Esophagus squamous epithelium (tissue), 5 donors: ENCODE measurements at places on chromosomes 1 and 21.

- no peak for DNase-seq
- H3K27ac ChIP-seq, result no peak overlapping the region
- H3K4me3 ChIP-seq, result no peak overlapping the region
- H3K27me3 ChIP-seq, result no peaks in the 10 kb centered on the region
These were observed 78.6 kb downstream of the IVNS1ABP start for GRCh38 chr1:185238447-185238846.

GRCh38 chr1:205065666-205066065 is 18.6 kb downstream of the TMEM81 start:
- H3K4me3 ChIP-seq, result no peak overlapping the region
- no peaks in the 10 kb centered on the region for H3K36me3 ChIP-seq
- DNase-seq, result no peak
- peaks cover 4% of the 10 kb centered on the region for H3K4me1 ChIP-seq

DNA sequence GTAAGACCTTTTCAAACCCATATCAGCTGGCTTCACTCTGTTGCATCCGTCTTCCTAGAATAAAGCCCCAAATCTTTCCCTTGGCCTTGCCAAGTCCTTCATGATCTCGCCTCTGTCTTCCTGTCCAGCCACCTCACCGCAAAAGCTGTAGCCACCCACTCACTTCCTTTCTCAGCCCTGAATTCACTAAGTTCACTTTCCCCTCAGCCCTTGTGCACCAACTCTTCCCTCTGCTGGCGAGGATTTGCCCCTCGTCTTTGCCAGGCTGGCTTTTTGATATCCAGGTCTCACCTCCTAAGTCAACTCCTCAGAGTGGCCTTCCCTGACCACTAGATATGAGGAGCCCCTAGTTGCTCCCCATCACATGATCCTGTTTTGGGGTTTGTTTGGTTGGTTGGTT is 3.9 kb upstream of the COL16A1 start:
- H3K27me3 ChIP-seq, result no peaks in the 10 kb centered on the region
- H3K4me3 ChIP-seq, result no peak overlapping the region
- peaks cover 33% of the 10 kb centered on the region for H3K4me1 ChIP-seq
- no peaks in the 10 kb centered on the region for H3K36me3 ChIP-seq
- no peak overlapping the region for H3K27ac ChIP-seq

- no peak overlapping the region for H3K4me3 ChIP-seq
- no peak overlapping the region for H3K27ac ChIP-seq
- no peaks in the 10 kb centered on the region for H3K36me3 ChIP-seq
- H3K4me1 ChIP-seq, result no peaks in the 10 kb centered on the region
- DNase-seq, result no peak
These were observed 129.4 kb upstream of the CSF3R start for GRCh38 chr1:36612121-36612520.

GRCh38 chr1:74012583-74012982 is 185.4 kb downstream of the LRRIQ3 start:
- no peak for DNase-seq
- no peaks in the 10 kb centered on the region for H3K4me1 ChIP-seq
- H3K4me3 ChIP-seq, result no peak overlapping the region
- no peaks in the 10 kb centered on the region for H3K36me3 ChIP-seq
- H3K27ac ChIP-seq, result no peak overlapping the region

- no peaks in the 10 kb centered on the region for H3K27me3 ChIP-seq
- no peak overlapping the region for H3K27ac ChIP-seq
- H3K36me3 ChIP-seq, result no peaks in the 10 kb centered on the region
- no peak overlapping the region for H3K4me3 ChIP-seq
These were observed 485.5 kb downstream of the PTPRC start for GRCh38 chr1:199124351-199124750.

DNA sequence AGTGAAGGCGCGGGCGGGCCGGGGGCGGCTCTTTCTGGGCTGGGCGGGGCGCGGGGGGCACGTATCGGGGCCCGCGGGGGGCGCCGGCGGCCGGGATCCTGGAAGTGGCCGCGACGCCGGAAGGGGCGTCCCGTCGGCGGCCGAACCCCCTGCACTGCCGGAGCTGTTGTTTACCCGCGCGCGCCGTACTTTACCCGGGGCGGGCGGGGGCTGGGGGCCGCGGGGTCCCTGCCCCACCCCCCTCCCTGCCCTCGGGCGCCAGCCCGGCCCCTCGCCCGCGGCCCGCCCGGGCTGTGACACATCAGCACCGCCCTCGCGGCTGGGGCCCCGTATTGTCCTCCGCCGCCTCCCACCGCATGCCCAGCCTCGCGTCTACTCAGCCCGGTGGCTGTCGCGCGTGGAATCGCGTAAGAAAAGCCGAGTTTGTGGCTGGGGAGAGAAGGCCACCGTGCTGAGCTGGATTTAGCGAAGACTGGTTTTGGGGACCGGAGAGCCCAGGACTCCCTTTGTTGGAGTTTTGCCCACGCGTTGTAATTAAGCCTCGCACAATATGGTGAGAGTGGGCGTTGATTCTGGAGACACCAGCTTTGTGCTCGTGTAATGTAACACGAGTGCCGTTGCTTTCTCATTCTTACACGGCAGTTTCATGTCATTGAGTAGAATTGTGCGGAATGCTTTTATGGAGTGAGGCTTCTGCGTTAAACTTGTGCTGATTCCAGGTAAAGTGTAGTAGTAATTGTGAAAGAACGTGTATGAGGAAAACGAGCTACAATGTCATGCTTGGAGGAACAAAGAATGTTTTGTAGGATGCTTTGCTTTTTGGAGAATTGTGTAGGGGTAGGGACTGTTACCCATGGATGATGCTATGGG is 559 bp downstream of the BACH1 start:
- H3K4me3 ChIP-seq, result peak overlapping the region; percentile 99
- DNase-seq, result no peak
- peak overlapping the region; percentile 91 for H3K27ac ChIP-seq
- no peaks in the 10 kb centered on the region for H3K36me3 ChIP-seq

DNA sequence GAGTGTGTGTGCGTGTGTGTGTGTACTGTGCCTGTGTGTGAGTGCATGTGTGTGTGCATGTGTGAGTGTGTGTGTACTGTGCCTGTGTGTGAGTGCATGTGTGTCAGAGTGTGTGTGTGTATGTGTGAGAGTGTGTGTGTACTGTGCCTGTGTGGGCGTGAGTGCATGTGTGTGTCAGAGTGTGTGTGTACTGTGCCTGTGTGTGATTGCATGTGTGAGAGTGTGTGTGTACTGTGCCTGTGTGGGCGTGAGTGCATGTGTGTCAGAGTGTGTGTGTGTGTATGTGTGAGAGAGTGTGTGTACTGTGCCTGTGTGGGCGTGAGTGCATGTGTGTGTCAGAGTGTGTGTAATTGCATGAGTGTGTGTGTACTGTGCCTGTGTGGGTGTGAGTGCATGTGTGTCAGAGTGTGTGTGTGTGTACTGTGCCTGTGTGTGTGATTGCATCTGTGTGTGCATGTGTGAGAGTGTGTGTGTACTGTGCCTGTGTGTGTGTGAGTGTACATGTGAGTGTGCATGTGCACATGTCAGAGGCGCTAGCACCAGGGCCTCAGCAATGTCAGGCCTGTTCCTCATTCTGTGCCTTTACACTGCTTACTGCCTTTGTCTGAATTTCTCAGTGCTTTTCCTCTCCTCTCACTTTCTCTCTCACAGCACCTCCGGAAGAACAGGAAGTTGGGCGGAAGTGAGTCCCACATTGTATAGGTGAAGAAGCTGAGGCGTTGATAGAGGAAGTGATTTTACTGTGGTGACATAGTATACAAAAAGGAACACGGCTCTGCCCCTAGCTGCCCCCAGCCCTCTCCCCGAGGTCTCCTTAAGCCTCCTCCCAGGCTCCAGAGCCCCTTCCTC is 4.9 kb downstream of the SLC5A9 start:
- no peaks in the 10 kb centered on the region for H3K4me1 ChIP-seq
- no peak overlapping the region for H3K27ac ChIP-seq
- DNase-seq, result no peak
- no peaks in the 10 kb centered on the region for H3K36me3 ChIP-seq
- no peaks in the 10 kb centered on the region for H3K27me3 ChIP-seq
- no peak overlapping the region for H3K4me3 ChIP-seq

DNA sequence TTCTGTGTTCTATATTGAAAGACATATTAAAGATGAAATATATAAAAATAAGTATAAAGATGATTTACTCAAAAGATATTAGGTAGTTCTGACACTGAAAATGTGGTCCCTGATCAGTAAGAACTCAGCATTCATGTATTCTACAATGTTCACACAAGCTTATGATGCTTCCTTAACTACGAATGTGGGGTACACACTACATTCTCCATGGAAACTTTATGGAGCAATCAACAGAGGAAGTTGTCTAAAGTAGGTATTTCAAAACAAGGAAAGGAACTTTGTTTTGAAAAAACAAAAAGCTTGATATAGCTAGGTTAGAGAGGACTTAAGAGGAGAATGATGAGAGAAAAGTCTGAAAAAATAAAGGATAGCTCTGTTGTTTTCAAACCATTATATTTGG is 119.7 kb upstream of the RGS18 start:
- no peak overlapping the region for H3K27ac ChIP-seq
- no peak for DNase-seq
- no peaks in the 10 kb centered on the region for H3K36me3 ChIP-seq

- no peak overlapping the region for H3K4me3 ChIP-seq
- no peak for DNase-seq
- peaks cover 100% of the 10 kb centered on the region for H3K4me1 ChIP-seq
- no peaks in the 10 kb centered on the region for H3K36me3 ChIP-seq
- H3K27ac ChIP-seq, result no peak overlapping the region
- H3K27me3 ChIP-seq, result no peaks in the 10 kb centered on the region
These were observed 93.0 kb downstream of the DYRK1A start for GRCh38 chr21:37459575-37459974.

DNA sequence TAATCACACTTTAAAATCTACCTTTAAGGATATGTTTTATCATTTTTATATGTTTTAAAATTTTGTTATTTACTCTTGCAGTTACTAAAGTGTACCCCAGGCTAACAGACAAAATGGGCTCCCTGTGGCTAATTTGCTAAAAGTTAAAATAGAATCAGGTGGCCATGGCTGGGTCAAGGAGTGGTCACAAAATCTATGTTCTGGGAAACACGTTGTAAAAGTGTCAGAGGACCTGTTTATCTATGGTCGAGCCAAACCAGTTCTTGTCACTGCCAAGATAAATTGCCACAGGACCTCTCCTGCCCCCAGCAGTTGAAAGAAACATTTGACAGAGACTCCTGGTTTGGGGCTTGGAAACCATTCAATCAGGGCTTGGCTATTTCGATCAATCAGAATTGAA is 21.2 kb upstream of the TTLL7 start:
- DNase-seq, result no peak
- no peak overlapping the region for H3K27ac ChIP-seq
- no peak overlapping the region for H3K4me3 ChIP-seq
- no peaks in the 10 kb centered on the region for H3K36me3 ChIP-seq

- no peak overlapping the region for H3K4me3 ChIP-seq
- no peaks in the 10 kb centered on the region for H3K27me3 ChIP-seq
- no peaks in the 10 kb centered on the region for H3K36me3 ChIP-seq
- no peaks in the 10 kb centered on the region for H3K4me1 ChIP-seq
- no peak overlapping the region for H3K27ac ChIP-seq
These were observed 145.2 kb downstream of the FOXD2 start for GRCh38 chr1:47582891-47583608.

- H3K4me3 ChIP-seq, result no peak overlapping the region
- H3K27me3 ChIP-seq, result no peaks in the 10 kb centered on the region
- no peak overlapping the region for H3K27ac ChIP-seq
- H3K4me1 ChIP-seq, result peaks cover 40% of the 10 kb centered on the region
These were observed 32.2 kb downstream of the SOX13 start for GRCh38 chr1:204105131-204105515.

DNA sequence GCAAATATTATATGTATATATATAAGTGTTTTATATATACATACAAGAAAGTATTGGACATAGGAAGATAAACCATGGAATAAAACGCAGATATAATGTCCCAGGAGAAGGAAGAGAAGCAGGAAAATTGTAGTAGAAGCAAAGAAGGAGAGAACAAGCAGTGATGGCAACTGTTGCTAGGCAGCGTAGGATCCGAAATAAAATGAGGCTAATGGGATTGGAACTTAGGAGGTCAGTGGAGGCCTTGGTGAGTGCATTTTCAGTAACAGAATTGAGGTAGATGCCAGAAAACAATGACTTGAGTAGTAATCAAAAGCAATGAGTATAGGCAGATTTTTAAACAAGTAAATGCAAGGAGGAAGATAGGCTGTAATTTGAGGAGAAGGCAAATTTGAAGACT is 265.8 kb downstream of the LRRC7 start:
- no peaks in the 10 kb centered on the region for H3K36me3 ChIP-seq
- no peaks in the 10 kb centered on the region for H3K4me1 ChIP-seq
- no peaks in the 10 kb centered on the region for H3K27me3 ChIP-seq
- no peak for DNase-seq
- no peak overlapping the region for H3K4me3 ChIP-seq

DNA sequence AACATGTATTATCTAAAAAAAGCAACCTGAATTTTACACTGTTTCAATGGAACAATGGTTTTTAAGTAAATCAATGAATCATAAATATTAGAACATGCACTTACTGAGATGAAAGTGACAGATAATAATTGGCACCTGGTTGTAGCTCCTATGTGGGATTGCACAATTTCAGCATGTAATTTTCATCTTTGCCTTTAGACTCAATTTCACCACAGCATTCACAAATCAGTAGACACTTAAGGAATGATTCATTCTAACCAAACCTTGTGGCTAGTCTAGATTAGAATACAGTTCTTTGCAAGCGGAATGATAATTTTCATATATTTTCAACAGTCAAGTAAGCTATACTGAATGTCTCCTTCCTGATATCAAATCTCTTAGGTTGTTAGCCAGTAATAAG is 853.4 kb downstream of the KCNT2 start:
- no peak overlapping the region for H3K4me3 ChIP-seq
- no peak for DNase-seq
- no peaks in the 10 kb centered on the region for H3K36me3 ChIP-seq
- no peaks in the 10 kb centered on the region for H3K27me3 ChIP-seq
- no peaks in the 10 kb centered on the region for H3K4me1 ChIP-seq

DNA sequence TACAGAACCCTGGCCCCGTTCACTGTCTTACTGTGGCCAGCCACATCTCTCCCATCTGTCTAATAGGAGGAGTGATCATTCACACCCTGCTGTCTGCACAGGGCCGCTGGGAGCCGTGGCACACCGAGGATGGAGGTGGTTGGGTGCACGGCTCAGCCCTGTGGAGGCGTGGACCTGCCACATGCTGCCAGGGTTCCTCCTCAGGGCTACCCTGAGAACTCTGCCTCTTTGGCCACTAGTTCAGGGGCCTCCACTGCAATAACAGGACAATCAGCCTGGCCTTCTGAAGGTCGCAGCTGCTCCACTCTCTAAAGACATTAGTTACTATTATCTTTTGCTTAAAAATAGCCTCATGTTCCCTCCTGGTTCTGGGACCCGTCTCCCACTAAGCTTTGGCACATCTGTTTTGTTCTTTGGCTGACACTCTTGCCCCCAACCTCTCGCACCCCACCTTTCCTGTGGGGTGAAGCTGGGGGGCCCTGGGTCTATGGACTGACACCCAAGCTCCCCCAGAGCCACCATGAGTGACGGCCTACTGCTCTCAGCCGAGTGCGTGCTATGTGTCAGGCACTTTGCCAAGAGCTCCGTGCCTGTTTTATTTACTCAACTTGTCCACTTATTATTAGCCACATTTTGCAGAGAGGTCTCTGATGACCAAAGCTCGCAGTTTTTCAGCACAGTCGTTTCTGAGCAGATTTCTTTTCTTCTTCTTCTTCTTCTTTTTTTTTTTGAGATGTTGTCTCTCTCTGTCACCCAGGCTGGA is 66.3 kb downstream of the ARHGEF10L start:
- H3K4me3 ChIP-seq, result no peak overlapping the region
- H3K36me3 ChIP-seq, result peaks cover 95% of the 10 kb centered on the region

GRCh38 chr1:202323731-202324130 is 18.0 kb downstream of the UBE2T start:
- DNase-seq, result no peak
- H3K36me3 ChIP-seq, result no peaks in the 10 kb centered on the region
- no peak overlapping the region for H3K4me3 ChIP-seq
- no peaks in the 10 kb centered on the region for H3K4me1 ChIP-seq
- H3K27ac ChIP-seq, result no peak overlapping the region

GRCh38 chr1:77168358-77168757 is 50.9 kb downstream of the PIGK start:
- H3K27ac ChIP-seq, result no peak overlapping the region
- no peak for DNase-seq
- no peak overlapping the region for H3K4me3 ChIP-seq
